ENCODE measurements at places on chromosomes 12 and 14. TPM values are rescaled to one million over a fixed set of nuclear protein-coding genes. Genes with fewer than 3 reads are reported as not detected.
A peak's percentile ranks its signal among the peaks of the same experiment; 100 is the strongest.

KCNK10 gene
- total RNA-seq, result 4.2 TPM

DNA sequence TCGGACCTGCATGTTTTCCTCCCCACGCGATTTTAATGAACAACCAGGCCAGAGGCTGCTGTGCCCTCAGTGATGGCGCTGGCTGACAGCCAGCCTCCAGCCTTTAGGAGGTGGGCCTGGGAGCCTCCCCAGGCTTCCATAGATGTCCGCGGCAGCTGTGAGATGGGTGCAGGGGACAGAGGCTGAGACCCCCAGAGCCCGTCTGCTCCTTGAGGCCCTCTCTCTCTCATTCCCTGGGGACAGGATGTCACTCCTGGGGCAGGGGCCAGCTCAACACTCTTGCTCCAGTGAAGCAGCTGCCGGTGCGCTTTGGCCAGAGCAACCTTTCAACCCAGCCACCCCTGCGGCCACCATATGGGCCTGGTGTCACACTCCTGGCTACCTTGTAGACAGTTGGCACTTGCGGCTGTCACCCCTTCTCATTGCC, 24.8 kb downstream of the MVK start:
- no peak for DNase-seq

DNA sequence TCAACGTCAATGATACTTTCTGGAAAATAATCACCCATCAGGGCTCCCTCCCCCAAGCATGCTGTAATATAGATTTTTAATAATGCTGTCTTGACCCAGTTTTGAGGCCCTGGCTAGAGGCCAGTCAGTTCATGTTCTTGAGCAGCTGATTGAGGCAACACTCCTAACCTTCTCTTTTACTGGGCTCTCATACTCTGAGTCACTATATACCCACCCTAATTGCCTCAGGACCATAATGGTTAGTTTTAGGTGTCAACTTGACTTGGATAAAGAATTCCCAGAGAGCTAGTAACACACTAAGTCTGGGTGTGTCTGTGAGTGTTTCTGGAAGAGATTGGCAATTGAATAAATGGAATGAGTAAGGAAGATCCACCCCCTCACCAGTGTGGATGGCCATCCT, 527.0 kb upstream of the ATP2B1 start:
- DNase-seq, result no peak

DNA sequence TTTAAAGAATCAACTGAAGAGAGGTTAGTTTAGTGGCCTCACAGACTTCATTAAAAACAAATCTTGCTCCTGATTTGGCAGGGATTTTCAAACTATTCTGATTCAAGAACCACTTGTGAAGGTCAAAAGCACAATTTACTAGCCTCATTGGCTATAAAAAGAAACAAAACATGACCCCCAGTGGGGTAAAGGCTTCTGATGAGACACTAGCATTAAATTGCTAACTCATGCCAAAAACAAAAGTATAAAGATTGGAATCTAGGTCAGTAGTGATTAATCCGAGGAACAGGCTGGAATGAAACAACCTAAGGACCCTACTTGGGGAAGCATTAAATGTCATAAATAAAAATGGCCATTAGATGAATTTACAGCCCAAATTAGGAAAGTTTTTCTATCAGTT, 312.3 kb downstream of the PAWR start:
- DNase-seq, result no peak

DNA sequence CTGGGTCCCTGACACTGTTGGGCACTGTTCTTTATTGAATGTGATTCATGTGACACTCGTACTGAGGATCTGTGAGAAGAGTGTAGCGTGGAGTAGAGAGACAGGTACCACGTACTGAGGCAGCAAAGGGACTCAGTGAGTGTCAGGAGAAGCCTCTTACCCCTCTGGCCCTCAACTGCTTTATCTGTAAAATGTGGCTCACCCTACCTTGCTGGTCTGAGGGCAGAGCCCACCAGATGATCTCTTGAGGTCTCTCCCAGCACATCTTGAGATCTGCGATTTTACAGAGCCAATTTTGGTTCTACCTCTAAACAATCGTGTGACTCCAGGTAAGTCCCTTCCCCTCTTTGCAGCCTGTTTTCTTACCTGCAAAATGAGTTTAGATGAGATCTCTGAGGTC, 3.1 kb downstream of the CEBPE start:
- no peak for DNase-seq

GRCh38 chr12:102356690-102357089, 123.7 kb downstream of the IGF1 start:
- DNase-seq, result peak; percentile 18

GRCh38 chr12:57631566-57632072, 1.4 kb downstream of the B4GALNT1 start:
- no peak for DNase-seq

GRCh38 chr12:66984962-66985361, 284.2 kb upstream of the CAND1 start:
- DNase-seq, result no peak

GRCh38 chr12:84922693-84923092, 10.1 kb upstream of the SLC6A15 start:
- DNase-seq, result no peak

- DNase-seq, result no peak
These were observed 18.9 kb downstream of the SNRPF start for GRCh38 chr12:95877622-95878021.

CELA1 gene
- total RNA-seq, result not detected

DNA sequence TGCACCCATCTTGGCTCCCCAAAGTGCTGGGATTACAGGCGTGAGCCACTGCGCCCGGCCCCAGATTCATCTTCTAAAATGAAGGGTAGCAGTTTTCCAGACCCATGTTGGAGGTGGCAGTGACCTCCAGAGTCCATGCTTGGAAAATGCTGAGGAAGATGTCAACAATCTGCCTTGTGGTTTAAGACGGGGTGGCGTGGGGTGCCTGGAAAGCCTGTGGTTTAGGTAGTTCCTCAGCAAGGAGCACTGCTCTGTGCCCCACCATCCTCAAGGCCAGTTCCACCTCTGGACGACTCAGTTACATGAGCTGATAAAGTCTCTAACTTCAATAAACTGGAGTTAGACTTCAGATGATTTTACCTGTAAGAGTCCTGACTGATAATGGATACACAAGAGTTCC, 48.6 kb downstream of the DRAM1 start:
- DNase-seq, result no peak

Data from epithelial cell of proximal tubule (primary cell).